ENCODE measurements at places on chromosomes 1 and 21.

DNA sequence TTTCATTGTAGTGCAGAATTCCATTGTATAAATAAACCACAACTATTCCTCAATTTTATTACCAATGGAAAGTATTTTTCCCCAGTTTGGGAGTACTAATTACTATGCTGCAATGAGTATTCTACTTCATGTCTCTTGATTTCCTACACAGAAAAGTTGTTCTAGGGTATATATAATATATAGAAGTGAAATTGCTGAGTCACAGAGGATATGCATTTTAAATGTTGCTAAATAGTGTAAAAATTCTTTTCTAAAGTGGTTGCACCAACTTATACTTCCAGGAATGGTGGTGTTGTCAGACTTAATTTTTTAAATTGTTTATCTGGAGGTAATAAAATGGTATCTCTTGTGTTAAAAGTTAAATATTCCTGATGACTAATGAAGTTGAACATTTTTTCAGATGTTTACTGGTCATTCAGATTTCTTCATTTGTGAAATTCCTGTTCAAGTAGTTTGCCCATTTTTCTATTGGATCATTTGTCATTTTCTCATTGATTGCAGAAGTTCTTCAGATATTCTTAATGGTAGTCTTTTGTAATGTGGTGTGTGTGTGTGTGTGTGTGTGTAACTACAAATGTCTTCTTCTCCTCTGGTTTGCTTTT is 19.1 kb upstream of the MYOG start:
- DNase-seq = no peak

DNA sequence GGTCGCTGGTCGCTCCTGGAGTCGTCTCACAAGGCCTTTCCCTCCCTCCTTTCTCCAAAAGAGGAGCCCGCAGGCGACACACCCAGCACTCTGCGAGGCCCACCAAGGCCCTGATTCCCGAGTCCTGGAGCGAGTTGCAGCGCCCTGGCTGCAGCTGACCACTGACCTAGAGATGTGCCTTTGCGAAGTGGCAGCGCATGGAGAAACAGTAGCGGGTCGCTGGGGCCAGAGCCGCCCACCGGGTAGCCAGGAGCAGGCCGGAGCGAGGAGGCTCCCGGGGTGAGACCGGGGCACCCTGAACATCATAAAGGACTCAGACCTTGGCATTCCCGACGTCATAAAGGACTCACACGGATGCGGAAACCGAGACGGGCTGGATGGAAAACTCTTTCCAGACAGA is 10.3 kb upstream of the NBPF11 start:
- no peak for DNase-seq

GRCh38 chr1:31181515-31182343 is 58.0 kb downstream of the NKAIN1 start:
- no peak for DNase-seq

- no peak for DNase-seq
These were observed 138.0 kb upstream of the CD34 start for GRCh38 chr1:208048904-208049303.

DNA sequence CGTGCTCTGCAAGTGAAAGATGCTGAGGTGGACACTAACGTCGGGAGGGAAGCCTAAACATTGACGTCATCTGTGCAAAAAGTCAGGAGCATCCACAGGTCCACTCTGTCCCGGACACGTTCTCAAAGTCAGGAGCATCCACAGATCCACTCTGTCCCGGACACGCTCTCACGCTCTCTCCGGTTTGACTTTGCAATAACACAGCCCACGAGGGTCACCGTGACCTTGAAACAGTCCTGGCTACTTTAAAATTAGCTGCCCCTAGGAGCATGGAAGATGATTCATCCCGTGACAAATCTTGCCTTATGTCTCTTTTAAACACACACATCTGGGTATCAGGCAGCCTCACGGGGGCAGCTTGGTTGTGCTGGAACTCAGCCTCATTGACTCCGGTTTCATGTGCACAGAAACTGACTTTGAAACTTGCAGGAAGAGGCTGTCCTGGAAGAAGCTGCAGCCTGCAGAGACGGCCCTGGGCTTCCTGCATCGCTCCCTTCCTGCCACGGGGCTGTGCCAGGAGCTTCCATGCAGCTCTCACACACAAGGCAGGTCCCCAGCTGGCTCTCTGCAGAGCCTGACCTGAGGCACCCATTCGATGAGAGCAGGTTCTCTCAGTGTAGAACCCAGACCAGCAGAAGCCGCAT is 18.1 kb upstream of the COL18A1 start:
- no peak for DNase-seq

DNA sequence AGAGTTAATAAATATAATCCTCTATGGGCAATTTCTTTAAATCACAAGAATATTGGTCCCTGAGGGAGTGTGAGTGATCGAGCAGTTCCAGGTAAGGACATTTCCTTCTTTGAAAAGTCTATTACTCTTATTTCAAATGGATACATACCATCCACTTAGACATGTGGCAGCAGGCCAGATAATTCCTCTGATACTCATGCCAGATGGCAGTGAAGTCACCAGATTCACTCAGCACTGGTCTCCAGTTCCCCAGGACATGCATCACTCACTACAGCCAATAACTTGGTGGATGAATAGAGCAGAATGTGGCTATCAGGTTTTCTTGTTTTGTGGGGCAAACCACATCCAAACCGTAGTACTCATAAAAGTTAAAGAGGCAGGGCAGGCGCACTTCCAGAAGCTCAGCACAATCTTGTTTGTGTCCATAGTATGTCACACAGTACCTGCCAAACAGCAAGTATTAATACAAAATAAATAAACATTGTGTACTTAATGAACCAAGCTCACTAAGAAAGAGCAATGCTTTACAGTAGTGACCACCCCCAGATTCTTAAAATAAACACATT is 74.2 kb upstream of the CD53 start:
- no peak for DNase-seq

GRCh38 chr1:56562891-56563452 is 16.4 kb downstream of the PLPP3 start:
- DNase-seq = no peak

GRCh38 chr21:43644609-43645008 is 14.7 kb downstream of the HSF2BP start:
- DNase-seq = no peak

GRCh38 chr1:9495854-9496374 is 43.4 kb upstream of the SLC25A33 start:
- DNase-seq = no peak

DNA sequence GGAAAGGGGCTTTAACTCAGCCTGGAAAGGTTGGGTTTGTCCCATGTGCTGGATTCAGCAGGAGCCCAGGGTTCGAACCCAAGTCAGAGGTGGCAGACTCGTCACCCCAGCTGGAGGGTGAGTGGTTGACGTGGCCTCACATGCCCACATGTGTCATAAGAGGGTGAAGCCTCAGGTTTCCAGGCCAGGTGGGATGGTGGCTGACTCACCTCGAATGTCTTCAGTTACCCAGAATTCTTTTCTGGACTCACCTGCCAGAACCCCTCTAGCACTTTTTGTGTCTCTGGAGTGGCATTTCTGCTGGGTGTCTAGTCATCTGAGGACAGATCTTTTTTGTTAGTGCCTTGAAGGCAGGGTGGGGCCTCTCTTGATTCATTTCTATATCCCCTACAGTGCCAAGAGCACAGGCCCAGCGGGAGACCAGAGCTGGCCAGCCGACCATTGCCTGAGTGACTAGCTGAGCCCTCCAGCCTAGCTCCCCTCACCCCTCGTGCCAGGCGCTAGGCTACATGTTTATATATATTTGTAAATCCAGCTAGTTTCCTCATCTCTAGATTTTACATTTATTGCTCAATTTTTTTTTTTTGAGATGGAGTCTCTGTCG is 28.1 kb downstream of the IL6R start:
- DNase-seq = peak; percentile 28

GRCh38 chr1:235939480-235939775 is 72.7 kb upstream of the LYST start:
- no peak for DNase-seq

DNA sequence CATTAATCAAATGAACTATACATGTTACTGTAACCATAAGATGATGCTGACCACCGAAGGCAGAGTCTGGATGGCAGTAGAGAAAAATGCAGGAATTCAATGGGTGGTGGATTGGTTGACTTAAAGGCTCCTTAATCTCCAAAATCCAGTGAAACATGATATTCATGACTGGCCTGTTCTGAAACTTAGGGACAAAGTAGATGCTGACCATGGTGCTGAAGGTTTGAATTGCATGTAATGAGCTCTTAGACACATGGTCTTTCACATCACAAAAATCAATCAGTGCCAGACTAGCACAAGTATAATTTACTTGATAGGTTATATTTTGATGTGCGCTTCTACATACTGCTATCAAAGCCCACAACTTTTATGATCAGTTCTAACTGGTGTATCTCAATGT is 30.9 kb upstream of the NTMT2 start:
- DNase-seq = no peak

DNA sequence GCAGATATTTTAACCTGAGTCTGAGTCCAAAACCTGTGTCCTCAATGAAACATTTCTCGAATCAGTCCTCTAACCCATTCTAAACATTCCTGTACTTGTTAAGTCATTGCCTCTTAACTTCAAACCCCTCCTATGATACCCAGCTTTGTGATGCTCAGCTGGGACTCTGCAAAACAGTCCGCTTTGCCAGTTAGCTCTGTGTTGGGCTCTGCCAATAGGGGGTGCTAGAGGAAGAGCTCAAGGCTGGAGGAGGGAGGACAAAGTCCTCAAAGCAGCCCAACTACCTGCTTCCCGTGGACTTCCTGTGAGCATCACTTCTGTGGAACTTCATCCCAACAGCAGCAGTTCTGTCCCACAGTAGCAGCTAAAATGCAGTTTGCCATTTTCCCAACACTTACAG is 38.1 kb upstream of the SYT14 start:
- DNase-seq = no peak

DNA sequence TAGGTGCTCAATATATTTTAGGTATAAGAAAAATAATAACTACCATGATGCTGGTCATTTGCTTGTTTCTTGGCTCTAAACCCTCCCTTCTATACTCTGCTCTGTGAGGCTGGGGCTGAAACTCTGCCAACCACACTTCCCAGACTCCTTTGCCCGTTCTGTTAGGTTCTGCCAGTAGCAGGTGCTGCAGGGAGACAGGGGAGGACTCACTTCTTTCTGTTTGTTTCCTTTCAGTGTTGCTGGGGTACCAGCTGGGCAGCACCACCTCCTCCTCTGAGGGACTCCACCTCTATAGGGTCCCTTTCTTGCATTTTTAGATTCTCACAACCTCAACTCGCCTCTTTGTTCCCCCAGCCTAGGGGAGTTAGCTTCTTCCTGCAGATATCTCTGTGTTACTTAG is 17.0 kb upstream of the SH2D2A start:
- DNase-seq = no peak

DNA sequence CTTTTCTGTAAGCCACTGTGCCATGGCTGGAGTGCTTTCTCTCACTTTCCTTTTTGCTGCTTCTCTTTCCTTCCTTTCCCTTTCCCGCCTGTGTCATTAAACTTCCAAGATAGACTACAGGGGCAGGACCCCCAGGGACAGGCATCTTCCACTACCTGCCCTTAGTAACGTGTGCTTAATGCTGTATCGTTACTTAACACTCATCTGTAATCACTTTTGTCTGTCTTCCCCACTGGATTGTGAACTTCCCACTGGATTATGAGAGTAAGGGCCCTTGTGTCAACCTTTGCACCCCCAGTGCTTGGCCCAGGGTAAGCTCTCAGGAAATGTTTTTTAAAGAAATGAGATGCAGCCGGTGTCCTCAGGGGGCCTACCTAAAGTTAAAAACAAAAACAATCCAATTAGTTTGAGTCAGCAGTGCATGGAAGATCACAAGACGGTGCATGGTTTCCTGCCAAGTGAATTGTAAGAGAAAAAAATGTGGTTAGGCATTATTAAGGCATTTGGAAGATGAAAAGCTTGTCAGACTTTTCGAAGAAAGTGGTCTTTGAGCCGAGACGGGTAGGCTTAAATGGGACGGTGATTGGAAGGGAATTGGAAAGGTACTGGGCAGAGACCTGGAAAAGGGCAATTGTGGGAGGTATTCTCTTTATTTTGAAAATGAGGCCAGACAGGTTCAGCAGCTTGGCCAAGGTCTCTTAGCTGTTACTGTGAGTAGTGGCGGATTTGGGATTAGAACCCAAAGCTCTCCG is 958 bp downstream of the LYPLAL1 start:
- DNase-seq = no peak

GRCh38 chr1:41013024-41013423 is 8.5 kb downstream of the SLFNL1 start:
- DNase-seq = no peak

GRCh38 chr1:159113596-159114433 is 37.2 kb upstream of the AIM2 start:
- DNase-seq = no peak

- DNase-seq = no peak
These were observed 36.3 kb downstream of the MSTO1 start for GRCh38 chr1:155646307-155646706.

DNA sequence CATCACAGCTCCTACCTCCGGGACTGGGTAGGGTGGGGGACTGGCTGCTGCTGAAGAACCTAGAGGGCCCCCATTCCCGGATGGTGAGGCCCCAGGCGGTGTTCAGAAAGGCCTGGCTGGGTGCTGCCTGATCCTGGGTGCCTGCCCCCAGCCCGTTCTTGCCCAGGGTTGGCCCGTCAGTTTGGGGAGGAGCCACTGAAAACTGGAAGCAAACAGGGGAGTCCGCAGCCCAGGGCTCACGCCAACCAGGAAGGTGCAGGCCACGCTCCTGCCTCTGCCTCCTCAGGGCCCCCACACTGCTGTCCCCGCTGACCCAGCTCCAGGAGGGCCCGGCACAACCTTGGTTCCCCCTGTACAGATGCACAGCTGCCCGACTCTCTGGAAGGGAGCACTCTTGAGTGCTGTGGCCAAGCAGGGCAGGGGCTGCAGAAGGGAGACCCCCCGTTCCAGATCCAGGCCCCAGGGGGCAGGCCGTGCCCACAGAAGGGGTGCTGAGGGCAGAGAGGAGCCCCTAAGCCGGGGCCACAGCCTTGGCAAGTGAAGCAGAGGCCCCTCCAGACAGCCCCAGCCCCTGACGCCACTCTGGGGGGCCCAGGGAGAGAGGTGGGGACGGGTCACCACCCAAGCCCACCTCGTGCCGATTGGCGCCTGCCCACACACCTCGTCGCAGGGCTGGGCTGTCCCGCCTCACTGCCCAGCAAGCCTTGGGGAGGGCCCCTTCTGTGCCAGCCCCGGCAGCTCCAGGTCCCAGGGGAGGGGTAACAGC is 5.5 kb downstream of the C1QTNF12 start:
- no peak for DNase-seq

- DNase-seq = no peak
These were observed 35.5 kb downstream of the TRIM11 start for GRCh38 chr1:228370941-228371740.

- DNase-seq = no peak
These were observed 291.1 kb downstream of the PTPRU start for GRCh38 chr1:29527314-29528004.
